Kidney (tissue), 22 donors: ENCODE measurements at places on chromosomes 7 and 10. TPM values are rescaled to one million over a fixed set of nuclear protein-coding genes. Genes with fewer than 3 reads are reported as not detected.

HOXA6 gene
- polyA plus RNA-seq = 1.1 TPM

CYP3A4 gene
- 0.37 TPM for polyA plus RNA-seq

CUBN gene
- 31.6 TPM for polyA plus RNA-seq

SMNDC1 gene
- 12.4 TPM for polyA plus RNA-seq
